ENCODE measurements at places on chromosomes 1 and 21.

- DNase-seq = no peak
These were observed 36.8 kb upstream of the MACF1 start for GRCh38 chr1:39167632-39168209.

- DNase-seq = no peak
These were observed 191.9 kb downstream of the RERE start for GRCh38 chr1:8625491-8625890.

DNA sequence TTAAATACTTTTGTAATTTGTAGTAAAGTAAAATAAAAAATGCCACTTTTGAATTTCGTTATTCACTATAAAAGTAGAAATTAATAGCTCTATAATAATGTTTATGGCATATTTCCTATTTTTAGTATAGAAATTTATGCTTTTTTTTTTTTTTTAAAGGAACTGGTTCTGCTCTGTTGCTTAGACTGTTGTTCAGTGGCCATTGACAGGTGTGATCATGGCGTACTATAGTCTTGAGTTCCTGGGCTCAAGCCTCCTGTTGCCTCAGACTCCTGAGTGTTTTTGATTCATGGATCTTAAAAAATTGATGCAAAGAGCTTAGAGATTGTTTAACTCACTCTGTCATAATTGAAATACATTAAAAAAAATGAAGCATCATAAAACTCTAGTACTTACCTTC is 53.6 kb downstream of the RPS6KC1 start:
- DNase-seq = no peak

DNA sequence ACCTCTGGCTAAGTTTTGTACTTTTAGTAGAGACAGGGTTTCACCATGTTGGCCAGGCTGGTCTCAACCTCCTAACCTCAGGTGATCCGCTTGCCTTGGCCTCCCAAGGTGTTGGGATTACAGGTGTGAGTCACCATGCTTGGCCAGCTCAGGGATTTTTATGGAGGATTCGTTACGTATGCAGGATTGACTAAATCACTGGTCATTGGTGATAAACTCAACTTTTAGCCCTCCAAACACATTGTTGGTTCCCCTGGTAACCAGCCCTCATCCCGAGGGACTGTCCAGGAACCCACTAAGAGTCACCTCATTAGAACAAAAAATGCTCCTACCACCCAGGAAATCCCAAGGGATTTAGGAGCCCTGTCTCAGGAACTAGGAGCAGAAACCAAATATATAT is 40.4 kb downstream of the ST3GAL3 start:
- no peak for DNase-seq

- DNase-seq = no peak
These were observed 27.8 kb upstream of the A3GALT2 start for GRCh38 chr1:33348676-33349080.

DNA sequence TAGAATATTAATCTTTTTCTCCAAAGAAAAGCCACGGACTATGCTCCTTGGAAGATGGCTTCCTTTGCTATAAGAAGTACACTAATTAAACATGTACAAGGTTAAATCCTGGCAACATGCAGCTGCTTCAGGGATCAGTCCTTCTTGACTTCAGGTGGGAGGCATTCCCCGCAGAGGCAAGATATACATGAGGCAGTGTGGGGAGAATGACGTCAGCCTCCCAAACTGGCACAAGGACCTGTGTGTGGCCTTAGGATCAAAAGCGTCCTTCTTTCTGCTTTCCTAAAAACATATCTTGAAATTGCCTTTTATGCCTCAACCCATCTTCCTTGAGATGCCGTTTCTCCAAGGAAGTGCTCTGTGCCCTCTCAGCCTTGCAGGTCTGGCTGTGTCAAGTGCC is 90.3 kb downstream of the WLS start:
- no peak for DNase-seq

DNA sequence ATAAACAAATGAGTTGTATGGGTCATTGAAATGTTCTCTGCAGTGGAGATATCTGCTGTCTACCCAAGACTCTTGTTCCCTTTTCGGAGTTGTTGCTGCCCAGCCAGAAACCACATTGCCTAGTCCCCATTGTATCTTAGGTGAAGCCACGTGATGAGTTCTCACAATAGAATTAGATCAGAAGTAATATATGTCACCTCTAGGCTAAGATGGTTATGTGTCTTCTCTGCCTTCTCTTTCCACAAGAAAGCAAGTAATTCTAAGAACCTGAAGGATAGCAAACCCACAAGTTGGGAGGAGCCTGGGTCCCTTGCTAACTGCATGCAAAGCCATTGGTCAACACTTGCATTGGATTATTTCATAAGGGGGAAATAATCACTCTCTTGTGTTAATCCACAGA is 76.6 kb downstream of the ADCY10 start:
- no peak for DNase-seq

GRCh38 chr21:45283035-45283610 is 4.6 kb downstream of the POFUT2 start:
- no peak for DNase-seq
